ENCODE measurements at places on chromosomes 3 and 15.

DNA sequence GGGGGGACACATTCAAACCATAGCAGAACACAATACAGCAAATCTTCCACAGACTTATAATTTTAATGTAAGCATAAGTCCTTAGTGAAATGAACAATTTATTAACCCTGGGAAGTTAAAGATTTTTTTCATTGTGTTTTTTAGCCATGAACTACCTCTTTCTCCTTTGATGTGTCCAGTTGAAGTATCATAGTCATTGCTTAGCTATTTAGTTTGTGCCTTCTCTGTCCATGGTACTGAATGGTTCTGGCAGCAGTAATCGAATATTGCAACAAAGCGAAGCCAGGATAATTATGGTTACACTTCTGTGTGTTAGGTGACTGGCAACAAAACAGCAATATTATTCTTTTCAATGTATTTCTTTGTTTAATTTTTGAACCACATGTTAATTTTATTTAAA lies 403.0 kb upstream of the ONECUT1 start:
- DNase-seq = no peak

- no peak for DNase-seq
Observed at GRCh38 chr15:45023659-45024225, 747 bp downstream of the SORD start.

DNA sequence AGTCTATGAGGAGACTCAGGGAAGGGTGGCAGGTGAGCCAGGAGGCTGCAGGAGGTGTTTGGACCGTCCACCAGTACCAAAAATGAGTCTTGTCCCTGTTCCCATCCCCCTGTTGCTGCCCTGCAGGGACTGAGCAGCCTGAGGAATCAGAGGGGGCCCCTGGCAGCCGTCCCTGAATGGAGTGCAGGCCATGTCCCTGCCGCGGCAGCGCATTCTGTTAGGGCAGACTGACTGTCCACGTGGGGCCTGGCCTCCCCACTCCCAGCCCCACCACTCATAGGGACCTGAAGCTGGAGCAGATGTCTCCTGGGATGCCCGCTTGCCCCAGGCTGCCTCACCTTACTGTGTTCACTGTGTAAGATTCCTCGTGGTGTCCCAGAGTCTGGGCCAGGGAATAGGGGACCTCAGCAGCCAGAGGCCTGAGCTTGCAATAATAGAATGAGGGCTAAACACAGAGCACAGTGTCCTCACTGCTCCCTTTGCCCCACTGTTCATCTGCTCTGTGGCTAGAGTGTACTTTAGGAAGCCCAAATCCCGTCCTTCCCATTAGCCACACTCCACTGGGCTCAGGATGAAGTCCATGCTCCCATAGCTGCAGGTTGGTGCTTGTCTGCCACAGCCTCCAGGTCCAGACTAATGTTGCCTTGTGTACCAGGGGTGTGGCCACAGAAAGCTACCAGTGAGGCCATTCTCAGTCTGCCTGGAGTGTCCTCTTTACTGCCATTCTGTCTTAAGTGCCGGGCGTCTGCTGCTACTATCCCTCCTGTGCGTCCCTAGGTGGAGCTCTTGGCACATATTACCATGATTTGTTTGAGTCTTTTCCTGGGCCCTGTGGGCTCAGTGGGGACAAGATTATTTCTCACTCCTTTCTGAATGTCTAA lies 63.2 kb downstream of the HCN4 start:
- peak; percentile 77 for DNase-seq

GRCh38 chr3:72550582-72551262 lies 297.5 kb downstream of the SHQ1 start:
- DNase-seq = no peak

DNA sequence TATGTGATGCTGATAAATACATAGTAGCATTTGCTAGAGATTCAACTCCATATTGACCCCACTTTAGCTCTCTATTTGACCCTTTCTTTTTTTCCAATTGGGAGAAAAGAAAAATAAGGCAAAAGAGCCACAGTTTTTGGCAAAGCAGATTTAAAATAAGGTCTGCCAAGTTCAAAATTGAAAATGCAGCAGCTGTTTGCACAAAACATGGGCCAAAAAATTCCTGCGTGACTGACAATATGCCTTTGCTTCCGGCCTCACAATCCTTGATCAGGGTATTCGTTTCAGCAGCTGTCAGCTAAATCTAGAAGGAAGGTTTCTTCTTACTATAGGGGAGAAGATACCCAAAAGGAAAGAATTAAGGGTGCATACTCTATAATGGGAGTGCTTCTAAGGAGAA lies 563.5 kb upstream of the CCDC54 start:
- no peak for DNase-seq

DNA sequence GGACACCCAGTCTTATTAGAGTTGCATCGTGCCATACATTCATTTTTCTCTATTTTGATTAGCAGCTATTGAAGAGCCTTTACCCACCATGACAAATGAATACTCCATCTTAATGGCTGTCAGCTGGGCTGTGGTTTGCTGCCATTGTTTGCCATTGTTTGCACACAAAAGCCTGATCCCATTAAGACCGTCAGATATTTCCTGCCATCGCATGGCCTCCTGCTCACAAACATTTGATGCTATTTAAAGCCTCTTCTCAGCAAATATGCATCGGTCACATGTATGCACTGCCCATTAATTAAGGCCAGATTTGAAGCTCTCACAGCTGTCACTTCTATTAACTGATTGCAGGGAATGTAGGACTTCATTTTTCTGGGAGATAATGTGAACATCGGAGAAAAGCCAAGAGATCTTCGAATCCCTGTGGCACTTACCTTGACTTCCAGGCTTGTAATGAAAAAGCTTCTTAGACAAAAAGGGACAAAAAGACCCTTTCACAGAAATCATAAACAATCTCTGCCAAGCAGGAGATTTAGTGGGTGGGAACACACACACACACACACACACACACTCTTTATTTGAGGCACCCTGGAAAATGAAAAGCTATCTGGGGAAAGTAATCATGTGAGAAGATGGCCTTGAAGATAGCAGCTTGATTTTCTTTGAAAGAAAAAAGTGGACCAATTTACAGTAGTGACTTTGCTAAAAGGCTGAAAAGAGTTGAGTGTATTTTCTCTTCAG lies 175.4 kb upstream of the NR2E3 start:
- no peak for DNase-seq
